ENCODE measurements at places on chromosomes 3 and 15.

GRCh38 chr3:4763604-4764247, 215.5 kb upstream of the BHLHE40 start:
- DNase-seq = no peak

- DNase-seq = no peak
These were observed 334.8 kb downstream of the NAALADL2 start for GRCh38 chr3:175193815-175194518.

DNA sequence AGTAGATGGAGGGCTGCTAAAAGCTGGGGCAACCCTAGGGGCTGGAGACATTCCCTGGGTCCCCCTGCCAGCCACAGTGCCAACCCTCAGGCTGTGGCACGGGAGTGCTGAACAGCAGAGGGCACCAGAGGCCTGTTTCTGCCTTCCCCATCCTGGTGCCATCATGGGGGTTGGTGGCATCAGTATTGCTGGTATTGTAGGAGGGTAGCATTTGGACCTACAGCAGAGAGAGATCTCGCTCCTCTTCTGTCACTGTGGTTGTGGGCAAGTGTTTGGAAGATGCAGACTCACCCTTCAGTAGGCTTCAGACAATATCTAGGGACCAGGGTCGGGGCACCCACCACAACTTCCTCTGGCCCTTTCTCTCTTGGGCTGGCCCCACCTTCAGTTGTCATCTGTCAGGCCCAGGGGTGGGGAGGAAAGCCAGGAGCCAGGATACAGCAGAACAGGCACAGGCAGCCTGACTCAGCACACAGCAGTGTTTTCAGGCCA, 123.5 kb downstream of the RPLP1 start:
- DNase-seq = peak; percentile 26

DNA sequence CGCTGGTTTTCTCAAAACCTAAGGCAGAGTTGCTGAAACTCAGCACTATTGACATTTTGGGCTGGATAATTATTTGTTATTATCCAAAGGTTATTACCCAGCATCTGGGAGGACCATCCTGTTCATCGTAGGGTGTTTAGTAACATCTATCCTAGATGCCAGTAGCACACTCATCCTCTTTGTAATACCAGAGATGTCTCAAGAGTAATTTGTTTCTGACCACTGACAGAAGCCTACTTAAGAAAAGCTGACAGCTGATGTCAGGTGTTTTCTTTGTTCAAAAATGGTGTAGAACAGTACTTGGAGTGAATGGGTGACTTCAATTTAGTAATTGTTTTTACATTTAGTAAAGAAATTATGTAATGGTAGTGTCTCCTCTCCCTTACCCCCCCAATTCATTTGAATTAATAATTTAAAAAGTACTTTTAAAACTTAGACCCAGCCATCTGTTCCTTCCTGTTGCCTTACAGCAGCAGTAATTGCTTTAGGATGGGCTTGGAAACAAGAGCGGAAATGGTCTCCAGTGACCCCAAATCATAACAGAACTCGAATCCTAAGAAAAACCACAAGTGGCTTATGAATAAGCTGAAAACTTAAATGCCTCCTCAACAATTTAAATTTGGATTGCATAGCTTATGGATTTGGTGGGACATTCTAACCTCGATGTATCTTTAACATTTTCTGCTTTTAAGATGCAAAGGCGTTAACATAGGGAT, 105.4 kb downstream of the PTPRG start:
- no peak for DNase-seq

- no peak for DNase-seq
These were observed 681 bp downstream of the CHMP2B start for GRCh38 chr3:87227835-87228144.

DNA sequence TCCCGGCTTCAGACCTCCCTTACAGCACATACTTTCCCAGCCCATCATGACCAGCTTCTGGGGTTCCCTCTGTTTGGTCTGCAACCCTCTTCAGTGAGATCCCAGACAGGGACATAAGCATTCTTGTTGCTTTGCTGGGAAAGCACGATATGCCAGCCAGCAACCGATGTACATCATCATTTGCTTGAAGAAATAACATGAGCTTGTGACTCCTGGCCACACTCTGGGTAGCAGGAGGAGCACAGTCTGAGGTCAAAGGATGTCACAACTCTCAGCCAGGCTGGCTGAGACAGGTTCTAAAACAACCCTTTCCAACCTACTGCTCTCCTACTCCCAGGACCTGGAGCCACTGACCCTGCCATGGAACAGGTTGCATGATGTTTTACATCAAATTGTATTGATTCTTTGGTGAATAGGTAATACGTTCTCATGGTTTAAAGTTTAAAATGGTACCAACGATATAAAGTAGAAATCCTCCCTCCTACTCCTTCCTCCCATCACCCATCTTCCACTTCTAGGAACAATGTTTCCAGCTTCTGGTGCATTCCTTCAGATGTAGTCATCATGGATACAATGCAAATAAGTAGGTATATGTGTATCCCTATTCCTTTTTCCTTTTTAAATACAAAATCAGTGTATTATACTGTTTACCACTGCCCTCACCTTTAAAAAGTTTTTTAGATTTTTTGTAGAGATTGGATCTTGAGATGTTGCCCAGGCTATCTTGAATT, 190.3 kb downstream of the OPA1 start:
- no peak for DNase-seq

DNA sequence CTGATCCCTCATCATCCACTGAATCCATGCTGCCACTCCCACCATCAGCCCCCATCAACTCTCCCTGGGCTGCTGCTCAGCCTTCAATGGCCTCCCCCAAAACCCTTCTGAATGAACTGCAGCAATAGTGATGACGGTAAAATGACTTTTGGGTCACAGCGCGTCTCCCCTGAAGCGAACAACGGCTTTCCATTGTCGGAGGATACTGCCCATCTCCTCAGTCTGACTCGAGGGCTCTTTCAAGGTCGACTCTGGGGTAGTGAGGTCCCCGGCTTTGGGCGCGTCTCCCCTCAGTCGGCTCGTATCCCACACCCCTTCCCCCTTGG, 57.2 kb upstream of the ZBTB38 start:
- no peak for DNase-seq

DNA sequence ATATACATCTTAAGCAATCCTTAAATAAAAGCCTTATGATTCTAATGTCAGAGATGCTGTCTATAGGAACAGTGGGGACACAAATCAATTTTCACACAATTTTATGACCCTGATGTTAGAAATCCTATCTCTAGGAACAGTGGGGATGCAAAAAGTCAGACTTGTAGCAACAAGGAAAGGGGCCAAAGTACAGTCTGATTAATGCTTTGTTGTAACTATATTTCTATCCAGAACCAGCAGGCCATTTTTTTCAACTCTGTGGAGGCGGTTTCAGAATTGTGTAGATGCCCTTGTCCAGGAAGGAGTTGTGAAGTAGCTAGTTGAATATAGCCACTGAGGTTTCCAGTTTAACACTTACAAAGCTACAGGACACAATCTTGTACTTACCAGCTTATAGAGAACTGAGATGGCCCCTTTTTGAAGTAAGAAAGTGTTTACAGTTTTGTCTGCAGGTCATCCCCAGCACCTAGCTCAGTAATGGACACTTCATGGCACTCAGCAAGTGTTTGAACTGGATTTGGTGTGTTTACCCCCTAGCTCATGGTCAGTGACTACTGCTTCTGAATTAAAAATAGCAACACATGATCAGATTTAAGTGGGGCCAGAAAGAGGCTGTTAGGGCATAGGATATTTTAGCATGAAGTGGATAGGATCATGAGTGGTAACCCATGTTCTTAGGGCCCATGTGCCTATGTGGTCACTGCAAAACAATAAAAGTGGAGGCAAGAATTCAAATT, 54.3 kb downstream of the RAB7A start:
- DNase-seq = no peak

- DNase-seq = no peak
These were observed 4.5 kb downstream of the FEZF2 start for GRCh38 chr3:62368705-62369475.

DNA sequence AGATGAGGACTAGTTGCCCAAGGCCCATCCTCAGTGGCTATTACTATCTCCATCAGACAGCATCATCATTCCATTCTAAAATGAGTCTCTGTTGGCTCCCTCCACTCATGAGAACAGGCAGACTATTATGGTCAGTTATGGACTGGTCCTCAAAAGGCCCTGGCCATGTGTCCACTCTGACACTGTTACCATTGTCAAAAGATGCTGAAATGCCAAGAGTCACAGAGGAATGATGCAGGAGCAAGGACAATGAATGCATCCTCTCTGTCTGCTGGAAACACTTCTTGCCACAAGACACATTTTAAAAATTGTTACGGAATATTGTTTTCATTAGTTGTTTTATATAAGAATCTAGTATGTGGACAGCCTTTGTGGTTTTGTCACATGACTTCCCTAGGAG, 53.3 kb upstream of the STT3B start:
- no peak for DNase-seq

GRCh38 chr15:82545002-82545401, 4.7 kb upstream of the RPS17 start:
- DNase-seq = no peak

DNA sequence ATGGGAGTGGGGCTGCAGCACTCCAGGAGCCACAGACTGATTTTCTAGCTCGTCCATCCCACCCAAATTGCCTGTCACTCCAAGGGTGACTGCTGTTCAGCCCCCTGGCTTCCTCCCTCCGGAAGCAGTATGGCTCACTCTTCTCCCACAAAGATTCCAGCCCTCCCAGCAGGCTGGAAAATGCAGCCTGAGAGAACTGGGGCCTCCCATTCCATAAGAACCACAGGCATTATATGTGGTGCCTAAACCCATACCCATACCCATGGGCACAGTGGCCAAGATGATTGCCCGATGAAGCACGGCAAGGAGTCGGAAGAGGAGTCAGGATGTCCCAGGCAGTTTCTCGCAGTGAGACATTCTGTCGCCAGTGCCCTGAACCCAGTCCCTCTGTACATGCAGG, 6.0 kb upstream of the VILL start:
- DNase-seq = no peak

GRCh38 chr3:50322115-50322385, 495 bp downstream of the HYAL2 start:
- no peak for DNase-seq

- DNase-seq = no peak
These were observed 2.7 kb downstream of the FOXP1 start for GRCh38 chr3:71580636-71581456.

- DNase-seq = peak; percentile 21
These were observed 159.1 kb upstream of the EOMES start for GRCh38 chr3:27880969-27881892.

- no peak for DNase-seq
These were observed 200.3 kb upstream of the IL12A start for GRCh38 chr3:159788291-159788690.

- DNase-seq = no peak
These were observed 143.3 kb upstream of the GMNC start for GRCh38 chr3:191005790-191006189.

GRCh38 chr15:93247466-93248121, 158.6 kb upstream of the RGMA start:
- DNase-seq = no peak

- no peak for DNase-seq
These were observed 6.2 kb upstream of the H1-8 start for GRCh38 chr3:129536804-129537203.

- no peak for DNase-seq
These were observed 14.9 kb downstream of the ZBTB47 start for GRCh38 chr3:42668413-42668760.

DNA sequence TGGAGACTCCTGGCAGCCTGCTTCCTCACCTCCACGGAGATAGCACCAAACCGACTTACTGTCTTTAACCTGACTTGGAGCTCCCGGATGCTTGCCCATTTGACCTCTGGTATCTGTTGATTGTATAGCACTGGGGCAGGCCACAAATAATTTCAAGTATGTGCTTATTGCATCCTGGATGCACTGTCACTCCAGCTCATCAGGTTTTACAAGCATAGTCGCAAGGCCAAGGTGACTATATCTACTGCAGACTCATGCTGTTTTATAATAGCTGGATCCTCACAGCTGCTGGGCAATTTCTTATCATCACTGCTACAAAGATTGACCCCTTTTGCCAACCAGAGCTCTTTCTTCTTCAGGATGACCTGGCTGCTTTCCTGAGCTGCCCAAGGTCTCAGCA, 45.6 kb downstream of the PEX5L start:
- no peak for DNase-seq

GRCh38 chr3:38528457-38528856, 32.3 kb downstream of the EXOG start:
- no peak for DNase-seq

- no peak for DNase-seq
These were observed 27.6 kb upstream of the GPR171 start for GRCh38 chr3:151230646-151231045.

DNA sequence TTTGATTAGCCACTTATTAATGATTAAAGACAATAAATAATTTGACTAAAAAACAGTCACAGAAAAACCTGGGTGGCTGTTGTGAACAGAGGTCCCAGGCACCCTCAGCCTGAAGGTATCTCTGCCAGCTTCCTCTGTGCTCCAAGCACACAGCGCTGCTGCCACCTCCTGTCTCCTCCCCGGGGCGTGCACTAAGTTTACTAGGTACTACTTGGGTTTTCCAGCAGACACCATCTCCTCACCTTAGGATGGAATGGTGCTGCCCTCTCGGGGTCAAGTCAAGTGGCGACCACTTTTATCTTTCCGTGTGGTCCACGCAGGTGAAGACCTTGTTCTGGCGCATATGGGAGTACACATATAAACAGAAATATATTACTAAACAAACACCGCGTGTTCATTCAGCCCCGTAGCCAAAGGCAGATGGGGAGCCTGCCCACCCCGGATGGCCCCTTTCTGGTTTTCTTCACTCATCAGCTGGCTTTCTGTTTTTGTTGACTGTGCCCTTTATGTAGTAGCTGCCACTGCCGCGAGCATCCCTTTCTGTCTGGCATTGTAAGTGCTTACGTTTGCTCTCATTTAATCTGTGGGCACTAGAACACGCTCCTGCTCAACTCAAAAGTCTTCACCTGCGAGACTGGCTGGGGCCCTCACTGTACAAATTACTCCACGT, 128.0 kb downstream of the LRIG1 start:
- peak; percentile 22 for DNase-seq

Measured in activated CD8-positive, alpha-beta memory T cell treated with anti-CD3 and anti-CD28 coated beads for 1 hour (primary cell).